Progenitor cell of endocrine pancreas (in vitro differentiated cells): ENCODE measurements at places on chromosomes 6 and 20.

GRCh38 chr6:150753371-150754064 lies 112.0 kb upstream of the MTHFD1L start:
- no peak for DNase-seq

GRCh38 chr6:170374571-170375444 lies 68.2 kb downstream of the FAM120B start:
- DNase-seq: no peak

DNA sequence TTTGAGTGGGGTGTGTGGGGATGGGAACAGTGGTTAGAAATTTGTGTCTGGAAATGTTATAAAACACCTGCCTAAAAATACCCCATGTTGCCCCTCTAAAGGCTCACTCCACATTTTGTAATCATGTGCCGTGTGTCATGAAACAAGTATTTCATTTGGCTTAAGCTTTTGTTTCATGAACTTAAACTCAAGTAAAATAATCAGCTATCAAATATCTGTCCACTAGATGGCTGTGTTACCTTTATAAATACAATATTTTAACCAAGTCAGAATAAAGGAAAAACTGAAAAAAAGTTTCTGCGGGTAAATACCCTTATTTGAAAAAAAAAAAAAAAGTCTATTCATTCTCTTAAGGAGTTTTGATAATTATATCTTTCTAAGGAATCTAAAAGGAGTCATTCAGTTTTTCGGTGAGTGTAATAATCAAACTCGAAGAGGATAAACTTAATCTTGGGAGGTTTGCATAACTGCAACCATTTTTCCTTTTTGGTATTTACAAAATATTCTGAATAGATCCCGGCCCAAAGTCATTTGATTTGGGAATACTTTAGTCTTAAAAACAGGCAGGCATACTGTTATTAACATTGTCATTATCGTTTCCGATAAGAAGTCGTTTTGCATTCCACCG lies 29.9 kb upstream of the MTRF1L start:
- no peak for DNase-seq

- no peak for DNase-seq
Observed at GRCh38 chr6:8174571-8174970, 72.2 kb upstream of the EEF1E1 start.

DNA sequence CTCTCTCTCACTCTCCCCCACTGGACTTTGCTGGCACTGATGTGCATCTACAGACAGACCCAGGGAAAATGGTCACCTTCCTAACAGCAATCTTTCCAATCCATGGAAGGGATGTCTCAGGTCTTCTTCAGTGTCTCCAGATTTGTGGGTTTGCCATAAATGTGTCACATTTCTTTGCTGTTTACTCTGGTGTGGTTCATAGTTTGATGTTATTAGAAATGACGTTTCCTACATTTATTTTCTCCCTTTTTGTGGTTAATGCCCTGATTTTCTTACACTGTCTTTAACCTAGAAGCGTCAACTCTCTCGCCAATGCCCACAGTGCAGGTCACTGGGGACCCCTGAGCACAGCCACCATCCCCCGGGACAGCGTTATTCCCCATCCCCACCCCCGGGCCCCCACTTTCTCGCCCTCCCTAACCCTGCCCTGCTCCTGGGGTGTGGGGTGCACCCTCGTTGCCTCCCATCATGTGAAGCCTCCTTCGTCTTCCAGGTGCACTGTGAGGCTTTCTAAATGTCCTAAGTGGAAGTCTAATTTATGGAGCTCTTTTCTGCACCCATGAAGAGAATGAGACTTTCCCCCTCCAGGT lies 86.5 kb downstream of the YTHDF1 start:
- no peak for DNase-seq

- DNase-seq: no peak
Observed at GRCh38 chr6:19873031-19873430, 35.9 kb downstream of the ID4 start.

DNA sequence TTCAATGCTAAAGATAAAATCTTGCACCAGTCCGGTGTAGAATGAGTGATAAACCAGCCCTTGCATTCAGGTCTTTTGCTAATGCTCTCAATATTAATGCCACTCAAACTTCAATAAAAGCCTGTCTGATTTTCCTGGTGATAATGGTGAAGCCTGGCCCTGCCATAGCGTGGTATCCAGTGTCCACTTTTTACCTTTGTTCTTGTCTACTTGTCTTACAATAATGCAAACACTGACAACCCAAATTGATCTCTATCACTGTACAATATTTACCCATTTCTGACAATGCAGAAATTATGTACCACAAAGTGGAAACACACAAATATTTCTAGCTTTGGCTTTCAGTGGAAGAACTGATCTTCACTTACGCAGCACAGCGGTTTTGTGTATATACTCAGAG lies 189.1 kb downstream of the ZDHHC14 start:
- no peak for DNase-seq

DNA sequence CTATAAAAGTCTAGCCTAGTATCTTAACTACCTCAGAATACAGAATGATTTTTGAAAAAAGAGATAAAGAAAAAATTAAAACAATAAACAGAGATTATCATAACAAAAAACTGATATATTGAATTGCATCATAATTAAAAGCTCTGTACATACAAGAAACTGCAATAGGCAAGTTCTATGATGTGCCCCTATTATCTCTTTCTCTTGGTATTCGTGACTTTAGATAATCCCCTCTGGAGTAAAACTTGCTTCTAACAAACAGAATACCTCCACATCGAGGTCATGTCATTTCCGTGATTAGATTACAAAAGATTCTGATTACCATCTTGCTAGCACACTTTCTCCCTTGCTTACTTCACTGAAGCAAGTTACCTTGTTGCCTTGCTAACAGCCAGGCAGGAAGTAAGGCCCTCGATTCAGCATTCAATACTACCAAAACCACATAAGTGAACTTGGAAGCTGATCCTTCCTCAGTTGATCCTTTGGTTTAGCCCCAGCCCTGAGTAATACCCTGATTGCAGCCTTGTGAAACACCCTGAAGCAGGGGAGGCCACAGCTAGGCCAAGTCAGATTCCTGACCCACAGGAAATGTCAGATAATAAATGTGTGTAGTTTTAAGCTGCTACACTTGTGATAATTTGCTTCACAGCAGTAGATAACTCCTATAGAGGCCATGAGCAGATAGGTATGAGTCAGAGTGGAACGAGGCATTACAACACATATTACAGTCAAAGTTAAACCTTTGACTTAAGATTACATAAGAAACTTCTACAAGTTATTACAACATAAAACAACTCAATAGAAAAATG lies 53.7 kb upstream of the TMX4 start:
- DNase-seq: no peak

- DNase-seq: no peak
Observed at GRCh38 chr6:3962291-3963280, 113.4 kb downstream of the FAM50B start.

- no peak for DNase-seq
Observed at GRCh38 chr6:54083287-54083686, 28.0 kb upstream of the MLIP start.

DNA sequence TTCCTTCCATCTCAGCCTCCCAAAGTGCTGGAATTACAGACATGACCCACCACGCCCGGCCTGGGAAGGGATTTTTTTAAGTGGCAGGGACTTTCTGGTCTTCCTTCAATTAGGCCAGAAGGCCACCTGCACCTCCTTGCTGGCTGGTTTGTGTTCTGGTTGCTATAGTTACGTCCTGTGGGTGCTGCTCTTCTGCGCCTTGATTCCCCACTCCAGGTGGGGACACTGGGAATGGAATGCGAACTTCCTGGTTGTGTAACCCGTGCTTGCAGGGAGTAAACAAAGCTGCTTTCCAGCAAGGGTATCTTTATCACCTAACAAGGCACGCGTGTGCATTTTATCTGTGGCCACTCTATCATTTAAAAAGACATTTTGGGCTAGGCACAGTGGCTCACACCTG lies 117.7 kb downstream of the PLEKHG1 start:
- DNase-seq: no peak

- no peak for DNase-seq
Observed at GRCh38 chr6:151436802-151437201, 15.1 kb downstream of the RMND1 start.

DNA sequence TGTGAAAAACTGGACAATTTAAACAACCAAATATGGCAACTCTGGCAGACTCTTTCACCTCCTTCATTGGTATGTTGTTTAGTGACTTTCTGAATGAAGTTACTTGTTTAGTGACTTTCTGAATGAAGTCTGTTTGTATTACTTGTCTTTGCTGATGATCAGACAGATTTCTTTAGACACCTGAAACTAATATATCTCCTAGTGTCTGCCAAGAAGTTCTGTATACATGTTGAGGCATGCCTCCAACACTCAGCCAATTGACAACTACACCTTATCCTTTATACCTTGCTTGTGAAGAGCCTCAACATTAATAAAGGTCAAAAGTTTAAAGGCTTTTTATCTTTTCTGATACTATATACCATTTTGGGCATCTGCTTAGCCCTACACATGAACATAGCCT lies 725.4 kb upstream of the EPHA7 start:
- no peak for DNase-seq

GRCh38 chr20:20530428-20531151 lies 162.7 kb downstream of the INSM1 start:
- no peak for DNase-seq

DNA sequence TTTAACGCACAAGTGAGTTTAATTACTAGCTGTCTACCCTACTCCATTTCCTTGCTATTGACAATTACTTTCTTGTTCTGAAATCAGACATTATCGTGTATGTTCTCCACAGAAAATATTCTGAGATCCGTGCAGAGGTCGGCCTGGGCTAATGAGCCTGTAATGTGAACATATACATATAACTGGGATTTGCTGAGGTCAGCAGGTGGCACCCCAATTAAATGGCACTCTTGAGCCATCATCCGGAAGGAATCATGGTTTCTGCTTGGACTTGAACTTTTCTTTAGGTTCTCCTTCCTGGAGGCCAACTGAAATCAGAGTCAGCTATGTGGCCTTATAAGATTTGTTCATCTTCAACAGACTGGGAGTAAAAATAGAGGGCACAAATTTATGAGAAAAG lies 3.6 kb downstream of the HLA-DQB1 start:
- no peak for DNase-seq

- DNase-seq: no peak
Observed at GRCh38 chr6:131068165-131068564, 5.1 kb upstream of the EPB41L2 start.

- DNase-seq: no peak
Observed at GRCh38 chr6:16205377-16206144, 32.8 kb upstream of the GMPR start.

- no peak for DNase-seq
Observed at GRCh38 chr6:111591901-111592461, 13.7 kb downstream of the TRAF3IP2 start.

- no peak for DNase-seq
Observed at GRCh38 chr20:48039514-48039913, 254.2 kb upstream of the SULF2 start.

DNA sequence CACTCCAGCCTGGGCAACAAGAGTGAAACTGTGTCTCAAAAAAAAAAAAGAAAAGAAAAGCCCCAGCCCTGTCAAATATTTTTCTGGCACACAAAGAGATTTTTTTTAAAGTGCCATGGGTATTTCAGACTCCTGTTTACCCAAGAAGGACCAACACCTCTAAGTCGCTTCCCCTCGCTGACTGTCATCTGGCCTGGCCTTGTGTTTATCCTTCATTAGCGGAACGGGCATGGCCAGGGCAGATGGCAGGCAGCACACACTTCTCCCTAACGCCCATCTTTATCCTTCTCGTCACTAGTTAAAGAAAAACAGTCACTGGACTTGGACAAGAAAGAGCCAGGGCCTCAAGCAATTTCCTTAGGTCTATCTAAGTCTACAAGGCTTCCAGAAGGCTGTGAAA lies 7.3 kb upstream of the CBFA2T2 start:
- no peak for DNase-seq

- no peak for DNase-seq
Observed at GRCh38 chr6:30716879-30717128, 277 bp downstream of the MDC1 start.

DNA sequence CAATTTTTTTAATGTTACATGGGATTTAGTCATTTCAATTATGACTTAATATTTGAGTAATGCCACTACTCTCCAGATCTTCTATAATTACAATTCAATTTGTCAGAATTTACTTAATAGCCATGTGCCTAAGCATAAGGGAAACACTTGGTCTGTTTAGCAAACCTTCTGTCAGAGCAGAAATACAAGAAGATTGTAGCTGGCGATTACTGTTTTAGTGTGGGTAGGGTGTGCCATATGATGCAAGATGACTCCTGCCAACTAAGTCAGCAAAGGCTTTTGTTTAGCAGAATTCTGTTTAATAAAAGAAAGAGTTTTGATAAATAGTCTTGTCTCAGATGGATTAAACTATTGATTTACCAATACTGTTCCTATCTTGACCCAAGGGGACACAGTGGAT lies 455.4 kb downstream of the RNF144B start:
- DNase-seq: no peak

GRCh38 chr6:85749236-85749635 lies 106.5 kb upstream of the SYNCRIP start:
- no peak for DNase-seq
